ENCODE measurements at places on chromosomes 1 and 21.

- no peak for DNase-seq
These were observed 110.0 kb downstream of the ADSS2 start for GRCh38 chr1:244341455-244342450.

GRCh38 chr1:58465825-58466629 lies 80.5 kb downstream of the OMA1 start:
- DNase-seq, result no peak

- no peak for DNase-seq
These were observed 1.5 kb downstream of the CORT start for GRCh38 chr1:10451287-10451686.

GRCh38 chr1:154404984-154405746 lies at the start of gene IL6R:
TSS of gene IL6R (plus strand) at chr1:154405343. CDS start at chr1:154405630, 287 bp downstream.
- peak; percentile 76 for DNase-seq

GRCh38 chr1:222697826-222698225 lies 14.5 kb downstream of the AIDA start:
- no peak for DNase-seq

DNA sequence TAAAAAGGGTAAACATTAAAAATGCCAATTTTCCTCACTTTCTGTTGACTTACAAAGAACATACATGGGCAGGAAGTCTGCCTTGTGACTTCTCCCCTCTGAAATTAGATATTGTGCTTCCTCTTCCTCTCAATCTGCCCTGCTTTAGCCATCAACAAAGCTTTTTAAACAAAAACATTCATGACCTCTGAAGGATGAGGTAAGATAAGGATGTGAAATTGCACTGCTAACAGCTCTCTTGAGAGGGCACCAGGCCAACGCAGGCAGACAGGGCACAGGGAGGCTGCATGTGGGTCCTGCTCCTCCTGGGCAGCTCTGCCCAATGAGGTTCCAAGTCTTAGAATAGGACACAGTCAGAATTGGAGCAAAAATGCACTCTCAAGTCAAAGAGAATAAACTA lies 62.1 kb downstream of the DEGS1 start:
- peak; percentile 20 for DNase-seq

- DNase-seq, result no peak
These were observed 205.0 kb downstream of the GPR52 start for GRCh38 chr1:174652569-174653280.

GRCh38 chr1:50497007-50497406 lies 73.8 kb upstream of the DMRTA2 start:
- no peak for DNase-seq

GRCh38 chr1:53465023-53465957 lies 6.1 kb downstream of the DMRTB1 start:
- DNase-seq, result no peak

GRCh38 chr1:59007820-59008598 lies 224.2 kb upstream of the JUN start:
- DNase-seq, result no peak
